GM23248 (cell line): ENCODE measurements at places on chromosomes 7 and 10. TPM values are rescaled to one million over a fixed set of nuclear protein-coding genes. Genes with fewer than 3 reads are reported as not detected.

Gene NYAP1
- not detected in 2 replicates for total RNA-seq

Gene FFAR4
- total RNA-seq: not detected in 2 replicates

- 0 out of 2 replicates have a peak overlapping the region, but pooled peaks have one; percentile 6 for H3K27ac ChIP-seq
- H3K27me3 ChIP-seq: no peaks in the 10 kb centered on the region
- peaks cover 19% of the 10 kb centered on the region for H3K4me1 ChIP-seq
- peak; percentile 46 for DNase-seq
- H3K4me3 ChIP-seq: peak overlapping the region; percentile 16; the same call in 1 of the 2 replicates
Observed at GRCh38 chr10:31051703-31052102, 20.0 kb upstream of the ZNF438 start.

- no peaks in the 10 kb centered on the region for H3K27me3 ChIP-seq
- peaks cover 8% of the 10 kb centered on the region for H3K4me1 ChIP-seq
- DNase-seq: no peak
- H3K4me3 ChIP-seq: no peak overlapping the region
- no peaks in the 10 kb centered on the region for H3K36me3 ChIP-seq
- H3K27ac ChIP-seq: no peak overlapping the region
Observed at GRCh38 chr10:59104186-59104585, 72.3 kb upstream of the PHYHIPL start.

GRCh38 chr7:70352906-70353305, 754.6 kb downstream of the AUTS2 start:
- H3K27me3 ChIP-seq: no peaks in the 10 kb centered on the region
- no peak overlapping the region for H3K27ac ChIP-seq
- no peaks in the 10 kb centered on the region for H3K36me3 ChIP-seq
- H3K4me1 ChIP-seq: no peaks in the 10 kb centered on the region

GRCh38 chr10:102627291-102627735, 17.0 kb upstream of the TRIM8 start:
- H3K27me3 ChIP-seq: no peaks in the 10 kb centered on the region
- no peak overlapping the region for H3K4me3 ChIP-seq
- H3K36me3 ChIP-seq: no peaks in the 10 kb centered on the region
- peak overlapping the region; percentile 88 for H3K27ac ChIP-seq

DNA sequence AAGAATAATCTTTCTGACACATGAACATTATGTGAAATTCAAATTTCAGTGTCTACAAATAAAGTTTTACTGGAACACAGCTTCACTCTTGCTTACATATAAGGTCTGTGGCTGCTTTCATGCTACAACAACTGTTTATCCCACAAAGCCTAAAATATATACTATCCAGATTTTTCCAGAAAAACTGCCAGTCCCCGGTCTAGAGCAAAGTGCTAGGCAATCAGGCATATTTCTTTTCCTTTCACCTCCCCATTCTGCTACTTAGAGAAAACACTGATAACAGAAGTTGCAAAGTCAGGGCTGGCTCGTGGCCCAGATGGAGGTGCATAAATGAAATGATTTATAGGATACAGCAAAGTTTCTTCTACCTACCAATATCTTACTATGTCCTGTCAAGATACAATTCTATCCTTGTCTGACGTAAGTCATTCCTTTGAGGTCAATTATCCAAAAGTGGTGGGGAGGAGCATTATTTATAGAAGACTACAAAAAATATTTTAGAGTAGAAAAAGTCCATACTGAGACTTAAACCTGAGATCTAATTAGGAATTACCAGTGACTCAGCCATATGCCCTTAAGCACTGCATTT, 384.1 kb downstream of the NXPH1 start:
- no peaks in the 10 kb centered on the region for H3K36me3 ChIP-seq
- H3K27me3 ChIP-seq: no peaks in the 10 kb centered on the region
- H3K27ac ChIP-seq: no peak overlapping the region
- no peaks in the 10 kb centered on the region for H3K4me1 ChIP-seq
- no peak overlapping the region for H3K4me3 ChIP-seq

DNA sequence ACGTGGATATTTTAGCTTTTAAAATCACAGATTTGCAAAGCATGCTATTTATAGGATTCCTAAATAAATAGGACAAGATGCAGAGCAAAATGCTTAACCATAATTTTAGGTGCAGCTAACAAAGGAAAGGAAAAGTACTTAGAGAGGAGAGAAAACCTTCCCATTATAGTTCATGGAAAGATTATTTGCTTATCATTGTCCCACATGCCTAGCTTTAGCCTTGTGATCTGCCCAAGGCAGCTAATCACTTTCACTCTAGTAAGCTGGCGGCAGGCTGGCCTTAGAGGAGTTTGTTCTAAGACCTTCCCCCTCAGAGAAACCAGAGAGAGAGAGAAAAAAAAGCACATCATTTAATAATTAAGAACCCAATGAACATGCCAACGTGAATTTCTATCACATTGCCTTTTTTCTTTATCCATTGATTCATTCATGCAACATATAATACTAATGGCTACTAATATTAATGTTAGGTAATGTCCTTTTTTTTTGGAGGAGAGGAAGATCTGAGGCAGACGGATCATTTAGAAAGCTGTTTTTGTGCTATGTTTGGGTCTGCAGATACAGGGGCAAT, 274.6 kb downstream of the ARL4A start:
- no peaks in the 10 kb centered on the region for H3K27me3 ChIP-seq
- no peak overlapping the region for H3K27ac ChIP-seq
- H3K36me3 ChIP-seq: no peaks in the 10 kb centered on the region
- H3K4me3 ChIP-seq: no peak overlapping the region
- DNase-seq: no peak
